ENCODE measurements at places on chromosomes 2 and 18. TPM values are rescaled to one million over a fixed set of nuclear protein-coding genes. Genes with fewer than 3 reads are reported as not detected.

Gene TUBA4B
- not detected for total RNA-seq

Gene AKAIN1
- total RNA-seq = not detected

Gene CFAP221
- total RNA-seq = not detected

Gene TSPYL6
- under 0.01 TPM for total RNA-seq

Gene RUFY4
- 1.1 TPM for total RNA-seq

DNA sequence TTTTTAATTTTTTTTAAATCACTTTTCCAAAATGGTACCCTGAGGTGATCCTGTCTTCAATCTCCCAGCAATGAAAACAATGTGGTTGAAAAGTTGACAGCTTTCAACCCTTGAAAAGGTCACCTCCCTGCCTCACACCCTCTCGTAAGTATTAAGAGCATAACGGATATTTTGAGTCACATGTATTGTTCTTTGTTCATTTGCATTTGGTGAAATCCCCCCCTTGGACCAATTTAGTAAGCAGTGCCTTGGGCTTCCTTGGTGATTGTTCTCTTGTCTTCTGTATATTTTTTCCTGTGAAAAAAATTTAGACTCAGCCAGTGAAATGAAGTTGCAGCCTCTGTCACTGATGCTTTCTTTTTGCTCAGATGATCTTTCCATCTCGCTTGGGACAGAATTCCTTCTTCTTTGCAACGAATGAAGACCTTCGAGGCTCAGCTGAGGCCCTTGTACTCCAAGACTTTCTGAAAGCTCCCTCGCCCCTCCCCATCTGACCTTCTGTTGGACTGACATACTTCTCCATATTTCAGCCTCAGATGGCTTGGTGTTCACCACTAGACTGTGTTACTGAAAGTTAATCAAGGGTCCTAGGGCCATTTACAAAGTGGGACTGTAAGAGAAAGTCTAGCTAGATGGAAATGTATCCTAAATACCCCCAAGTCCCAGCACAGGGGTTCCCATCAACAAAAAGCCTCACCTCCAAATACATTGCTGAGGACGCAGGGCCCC, 158.4 kb downstream of the BCL2 start:
- no peak for DNase-seq

- no peak for DNase-seq
These were observed 2.6 kb downstream of the BZW1 start for GRCh38 chr2:200814276-200814815.

DNA sequence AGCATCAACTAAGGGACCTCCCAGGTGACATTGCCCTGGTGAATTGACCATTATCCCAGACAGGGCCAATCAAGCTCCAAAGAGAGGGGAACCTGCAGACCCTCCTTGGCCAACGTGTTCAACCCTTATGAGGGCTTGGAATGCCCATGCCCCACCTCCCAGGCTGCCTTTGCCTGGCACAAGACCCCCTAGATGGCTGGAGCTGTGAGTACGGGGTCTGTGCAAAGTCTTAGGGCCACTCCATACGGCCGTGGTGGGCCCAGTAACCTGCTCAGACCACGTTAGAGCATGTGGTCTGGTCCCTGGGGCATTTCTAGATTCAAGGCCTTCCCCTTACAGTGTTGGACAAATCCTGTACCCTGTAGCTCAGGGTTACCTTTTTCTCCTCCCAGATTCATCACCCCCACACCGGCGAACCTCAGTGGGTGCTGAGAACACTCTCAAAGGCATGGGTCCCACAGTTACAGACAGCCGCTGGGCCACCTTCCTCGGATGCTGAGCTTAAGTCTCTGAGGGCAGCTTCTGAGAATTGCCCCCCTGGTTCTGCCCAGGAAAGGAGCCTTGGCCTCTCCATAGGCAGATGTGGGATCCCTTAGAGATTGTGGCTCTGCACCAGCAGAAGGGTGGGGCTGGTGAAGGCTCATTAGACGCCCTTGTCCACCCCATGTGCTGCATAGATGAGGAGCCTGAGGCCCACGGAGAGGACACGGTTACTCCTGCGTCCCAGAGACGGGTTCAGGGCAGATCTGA, 18.3 kb upstream of the KCNK3 start:
- no peak for DNase-seq

DNA sequence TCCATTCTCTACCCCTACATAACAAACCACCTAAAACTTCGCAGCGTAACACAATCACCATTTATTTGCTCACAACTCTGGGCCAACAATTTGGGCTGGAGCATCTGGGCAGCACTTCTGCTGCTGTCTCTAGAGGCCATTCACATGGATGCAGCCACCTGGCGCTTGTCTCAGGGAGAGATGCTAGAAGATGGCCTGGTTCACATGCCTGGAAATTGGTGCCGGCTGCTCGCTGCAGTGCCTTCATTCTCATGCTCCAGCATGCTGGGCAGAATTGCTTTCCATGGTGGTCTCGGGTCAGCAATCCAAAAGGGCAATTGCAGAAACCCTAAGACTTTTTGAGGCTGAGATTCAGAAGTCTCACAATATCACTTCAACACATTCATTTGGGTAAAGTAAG, 157.4 kb downstream of the SUCLG1 start:
- DNase-seq = no peak

- no peak for DNase-seq
These were observed 490.2 kb upstream of the KLHL29 start for GRCh38 chr2:22894761-22895160.
